CD4-positive, alpha-beta T cell treated with Interleukin-12 subunit alpha and Interleukin-12 subunit beta, for 1 hour (primary cell): ENCODE measurements at places on chromosomes 4 and X.
A peak's percentile ranks its signal among the peaks of the same experiment; 100 is the strongest.

DNA sequence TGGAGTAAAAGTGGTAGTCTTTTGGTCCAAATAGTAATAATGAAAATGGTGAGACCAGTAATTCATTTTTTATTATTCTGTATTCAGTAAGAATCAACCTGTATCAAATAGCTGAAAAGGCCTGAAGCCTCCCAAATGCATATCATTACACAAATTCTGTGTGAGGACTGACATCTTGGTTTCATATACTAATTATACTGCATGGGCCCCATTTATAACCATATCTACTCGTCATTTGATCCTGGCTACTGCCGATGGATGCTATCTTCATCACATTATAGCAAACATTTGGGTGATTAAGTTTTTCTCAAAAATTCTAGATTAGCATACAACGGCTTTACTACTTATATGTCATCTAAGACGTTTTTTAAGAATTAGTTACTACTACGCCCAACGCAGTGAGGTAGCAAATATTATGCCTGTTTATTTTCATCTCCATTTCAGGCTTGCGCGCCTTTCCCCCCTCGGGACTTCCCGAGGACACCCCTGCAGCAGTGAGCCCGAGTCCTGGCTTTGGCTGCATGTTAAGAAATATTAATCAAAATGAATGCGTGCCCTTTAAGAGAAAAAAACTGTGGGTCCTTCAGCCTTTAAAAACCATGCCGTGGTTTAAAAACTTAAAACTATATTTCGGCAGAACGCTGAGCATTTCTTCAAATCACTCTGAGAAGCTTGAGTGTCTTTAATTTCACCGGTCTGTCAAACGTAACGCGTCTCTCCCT lies 814 bp upstream of the MMAA start:
- peak; percentile 44 for DNase-seq

DNA sequence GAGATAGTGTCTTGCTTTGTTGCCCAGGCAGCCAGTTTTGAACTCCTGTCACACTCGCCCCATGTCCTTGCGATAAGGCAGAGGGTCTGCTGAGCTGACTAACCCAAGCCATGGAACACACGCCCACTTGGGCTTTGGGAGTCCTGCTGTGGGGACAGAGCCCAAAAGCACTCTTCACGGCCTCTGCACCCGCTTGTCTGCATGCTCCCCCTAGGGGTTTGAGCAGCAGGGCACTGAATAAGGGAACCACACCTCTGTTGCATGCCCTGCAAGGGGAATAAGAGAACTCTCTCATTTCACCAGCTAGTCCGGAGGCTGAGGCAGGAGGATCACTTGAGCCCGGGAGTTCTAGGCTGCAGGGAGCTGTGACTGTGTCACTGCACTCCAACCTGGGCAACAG lies 166.0 kb downstream of the STAG2 start:
- DNase-seq: no peak

GRCh38 chrX:83916525-83916924 lies 55.6 kb downstream of the CYLC1 start:
- no peak for DNase-seq

GRCh38 chr4:10091531-10092181 lies 24.9 kb downstream of the WDR1 start:
- DNase-seq: no peak

DNA sequence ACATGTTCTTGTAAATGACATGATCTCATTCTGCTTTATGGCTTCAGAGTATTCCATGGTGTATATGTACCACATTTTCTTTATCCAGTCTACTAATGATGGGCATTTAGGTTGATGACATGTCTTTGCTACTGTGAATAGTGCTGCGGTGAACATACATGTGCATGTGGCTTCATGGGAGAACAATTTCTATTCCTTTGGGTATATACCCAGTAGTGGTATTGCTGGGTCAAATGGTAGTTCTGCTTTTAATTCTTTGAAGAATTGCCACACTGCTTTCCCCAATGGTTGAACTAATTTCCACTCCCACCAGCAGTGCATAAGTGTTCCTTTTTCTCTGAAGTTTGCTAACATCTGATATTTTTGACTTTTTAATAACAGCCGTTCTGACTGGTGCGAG lies 1080.3 kb downstream of the CCSER1 start:
- no peak for DNase-seq

DNA sequence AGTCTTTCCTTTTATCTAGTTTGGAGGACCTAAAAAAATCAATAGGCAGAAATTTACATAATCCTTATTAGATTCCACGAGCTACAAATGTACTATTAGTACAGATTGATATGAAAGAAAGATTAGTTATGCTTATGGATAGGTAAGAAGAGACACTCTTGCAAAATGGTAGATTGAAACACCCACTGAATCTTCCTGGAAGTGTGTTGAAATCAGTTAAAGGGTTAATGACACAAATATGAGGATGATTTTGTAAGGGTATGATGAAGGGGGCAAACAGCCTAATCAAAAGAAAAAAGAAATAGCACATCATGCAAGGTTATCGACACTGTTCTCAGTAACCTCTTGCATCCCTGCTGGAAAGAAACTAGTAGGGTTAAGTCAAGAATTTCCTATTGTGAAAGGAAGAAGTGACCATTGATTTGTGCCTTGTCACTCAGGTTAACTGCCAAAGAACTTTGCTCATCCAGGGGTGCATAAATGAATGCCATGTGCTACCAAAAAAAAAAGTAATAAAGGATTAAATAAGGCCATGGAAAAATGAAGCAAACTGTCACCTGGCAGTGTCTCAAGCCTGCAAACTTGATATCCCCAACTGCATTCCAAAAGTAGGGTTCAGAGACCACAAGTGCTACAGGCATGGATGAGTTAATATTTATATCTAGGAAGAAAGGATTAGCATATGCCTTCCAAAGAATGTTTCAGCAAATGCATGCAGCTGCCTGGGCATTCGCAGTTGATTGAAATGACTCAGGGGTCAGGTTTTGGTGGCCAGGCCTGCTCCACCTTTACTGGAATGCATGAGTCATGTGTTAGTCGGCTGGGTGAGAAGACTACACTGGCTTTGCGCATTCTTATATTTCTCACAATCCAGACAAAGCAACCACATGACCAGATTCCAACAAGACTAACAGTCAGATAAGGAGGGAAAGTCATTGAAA lies 78.3 kb upstream of the ATXN3L start:
- DNase-seq: no peak

DNA sequence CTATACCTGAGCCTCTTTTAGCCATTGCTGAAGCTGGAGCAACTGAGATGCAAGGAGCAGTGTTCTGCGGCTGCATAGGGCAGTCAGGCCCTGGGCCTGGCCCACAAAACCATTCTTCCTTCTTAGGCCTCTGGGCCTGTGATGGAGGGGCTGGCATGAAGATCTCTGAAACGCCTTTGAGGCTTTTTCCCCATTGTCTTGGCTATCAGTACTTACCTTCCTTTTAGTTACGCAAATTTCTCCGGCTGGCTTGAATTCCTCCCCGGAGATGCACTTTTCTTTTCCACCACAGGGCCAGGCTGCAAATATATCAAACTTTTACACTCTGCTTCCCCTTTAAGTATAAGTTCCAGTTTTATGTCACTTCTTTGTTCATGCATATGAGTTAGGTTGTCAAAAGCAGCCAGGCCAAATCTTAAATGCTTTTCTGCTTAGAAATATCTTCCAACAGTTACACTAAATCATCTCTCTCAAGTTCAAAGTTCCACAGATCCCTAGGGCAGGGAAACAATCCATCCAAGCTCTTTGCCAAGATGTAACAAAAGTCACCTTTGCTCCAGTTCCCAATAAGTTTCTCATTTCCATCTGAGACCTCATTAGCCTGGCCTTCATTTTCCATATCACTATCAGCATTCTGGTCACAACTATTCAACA lies 194.4 kb upstream of the PCDH7 start:
- DNase-seq: no peak

GRCh38 chr4:19402581-19403065 lies 849.1 kb upstream of the SLIT2 start:
- no peak for DNase-seq

GRCh38 chr4:148162991-148163390 lies 279.2 kb downstream of the NR3C2 start:
- no peak for DNase-seq

- no peak for DNase-seq
These were observed 149.3 kb upstream of the FABP2 start for GRCh38 chr4:119471259-119471658.

DNA sequence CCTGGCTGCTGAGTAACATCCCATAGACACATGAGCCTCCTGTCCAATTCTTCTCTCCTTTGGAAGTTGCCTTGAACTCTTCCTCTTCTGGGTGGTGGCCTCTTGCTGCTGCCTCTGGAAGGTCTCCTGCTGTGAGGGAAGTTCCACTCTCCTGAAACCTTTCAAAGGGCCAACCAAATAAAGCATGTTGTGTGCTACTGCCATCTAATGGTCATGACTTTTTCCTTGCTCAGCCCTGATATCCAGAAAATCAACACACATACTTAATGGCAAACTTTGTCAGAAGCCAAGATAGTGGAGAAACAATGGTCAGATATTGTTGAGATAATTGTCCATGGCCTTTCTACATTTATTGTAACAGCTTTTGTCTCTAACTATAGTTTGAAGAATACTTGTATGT lies 19.1 kb upstream of the ZXDA start:
- DNase-seq: peak; percentile 16

GRCh38 chrX:124455966-124456365 lies 109.6 kb downstream of the SH2D1A start:
- no peak for DNase-seq

GRCh38 chr4:153466081-153466948 lies at the start of gene TMEM131L:
Gene TMEM131L, plus strand, starts transcription at chr4:153466360. Its CDS starts 38 bp downstream, at chr4:153466398.
- DNase-seq: peak; percentile 83

DNA sequence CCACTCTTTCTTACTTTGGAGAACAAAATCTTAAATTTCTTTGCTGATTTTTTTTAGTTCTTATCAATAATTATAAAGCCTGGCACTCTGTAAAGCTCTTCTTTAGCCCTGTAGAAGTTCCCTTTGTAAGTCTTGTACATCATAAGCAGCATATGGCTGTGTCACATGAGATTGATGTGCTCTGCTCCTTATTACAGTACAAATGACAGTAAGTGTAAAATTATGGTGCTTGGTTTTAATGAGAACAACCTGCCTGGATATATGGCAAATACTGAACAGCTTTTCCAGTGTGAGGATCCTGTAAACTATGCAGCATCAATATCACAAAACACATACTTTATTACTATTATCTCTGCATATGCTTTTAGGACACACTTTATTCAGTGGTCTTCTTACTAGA lies 145.9 kb upstream of the GNPDA2 start:
- DNase-seq: no peak

- no peak for DNase-seq
These were observed 21.0 kb downstream of the MAN2B2 start for GRCh38 chr4:6595897-6596537.

DNA sequence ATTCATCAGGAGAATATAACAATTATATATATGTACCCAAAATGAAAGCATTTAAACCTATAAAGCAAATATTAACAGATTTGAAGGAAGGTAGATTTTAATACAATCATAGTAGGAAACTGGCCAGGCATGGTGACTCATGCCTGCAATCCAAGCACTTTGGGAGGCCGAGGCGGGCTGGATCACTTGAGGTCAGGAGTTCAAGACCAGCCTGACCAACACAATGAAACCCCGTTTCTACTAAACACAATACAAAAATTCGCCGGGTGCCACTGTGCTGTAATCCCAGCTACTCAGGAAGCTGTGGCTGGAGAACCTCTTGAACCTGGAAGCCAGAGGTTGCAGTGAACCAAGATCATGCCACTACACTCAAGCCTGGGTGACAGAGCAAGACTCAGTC lies 118.3 kb downstream of the KCNIP4 start:
- DNase-seq: no peak

- no peak for DNase-seq
These were observed 65.0 kb upstream of the MSX1 start for GRCh38 chr4:4794421-4794820.

DNA sequence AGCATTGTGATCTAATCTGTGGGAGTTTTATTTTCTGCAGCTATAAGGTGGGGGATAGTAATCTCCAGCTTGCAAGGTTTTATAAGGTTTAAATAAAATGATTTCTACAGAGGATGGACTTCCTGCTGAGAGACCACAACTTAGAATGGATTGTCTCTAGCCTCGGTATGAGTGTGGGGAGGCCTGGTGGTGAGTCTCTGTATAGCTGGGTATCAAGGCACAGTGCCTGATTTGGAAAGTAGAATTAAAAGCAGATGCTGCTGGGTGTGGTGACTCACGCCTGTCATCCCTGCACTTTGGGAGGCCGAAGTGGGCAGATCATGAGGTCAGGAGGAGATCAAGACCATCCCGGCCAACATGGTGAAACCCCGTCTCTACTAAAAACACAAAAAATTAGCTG lies 162.0 kb upstream of the GATB start:
- no peak for DNase-seq

DNA sequence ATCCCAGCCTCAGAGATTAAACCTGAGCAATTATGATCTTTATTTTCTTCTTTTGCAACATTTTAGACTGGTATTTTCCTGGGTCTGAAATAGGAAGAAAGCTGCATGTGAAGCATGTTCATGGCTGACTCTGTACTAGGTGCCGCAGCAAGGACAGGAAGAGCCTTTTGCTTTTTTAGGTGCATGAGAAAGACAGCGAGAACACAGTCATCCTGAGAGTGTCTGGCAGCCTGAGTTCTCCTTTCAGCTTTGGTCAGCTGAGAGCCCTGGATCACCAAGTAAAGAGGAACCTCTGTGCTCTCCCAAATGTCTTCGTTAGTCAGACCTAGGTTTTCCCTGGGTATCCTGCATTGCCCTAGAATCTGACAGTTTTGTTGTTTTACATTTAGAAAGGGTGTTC lies 29.8 kb downstream of the FAM149A start:
- DNase-seq: no peak

DNA sequence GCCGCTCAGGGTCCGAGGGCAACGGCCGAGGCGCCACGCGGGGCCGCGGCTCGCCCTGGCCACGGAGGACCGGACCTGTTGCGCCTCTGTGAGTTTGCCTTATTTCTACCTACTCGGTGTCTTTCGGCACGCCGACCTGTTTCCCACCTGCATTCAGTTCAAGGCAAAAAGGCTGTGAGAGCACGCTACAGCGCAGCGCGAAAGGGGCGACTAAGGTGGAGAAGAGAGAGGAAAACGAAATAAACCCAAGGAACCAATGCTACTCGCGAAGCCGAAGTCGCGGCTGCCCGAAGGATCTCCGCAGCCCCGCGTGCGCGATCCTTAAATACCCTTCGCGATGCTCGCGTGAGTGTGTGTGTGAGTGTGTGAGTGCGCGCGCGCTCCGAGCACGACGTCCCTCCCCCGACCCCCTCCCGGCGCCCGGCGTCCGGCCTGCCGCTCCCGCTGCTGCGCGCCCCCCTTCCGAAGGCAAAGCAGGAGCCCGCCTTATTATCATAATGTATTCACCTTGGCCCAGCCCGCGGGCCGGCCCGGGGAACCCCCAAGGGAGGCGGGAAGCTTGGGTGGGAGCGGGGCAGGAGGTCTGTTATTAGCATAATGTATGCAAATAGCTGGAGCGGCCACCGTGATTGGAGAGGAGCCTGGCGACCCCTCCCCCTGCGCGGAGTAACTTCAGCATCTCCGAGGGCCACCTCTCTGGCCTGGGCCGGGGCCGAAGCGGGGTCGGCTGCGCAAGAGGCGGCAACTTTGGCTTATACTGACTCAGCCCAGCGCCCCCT lies at the start of gene COL25A1:
COL25A1 (minus strand) TSS at position 298 of the 779 bp plus-strand sequence.
- peak; percentile 35 for DNase-seq

- no peak for DNase-seq
These were observed 34.3 kb upstream of the ANTXR2 start for GRCh38 chr4:80107374-80107773.

- no peak for DNase-seq
These were observed 21.2 kb downstream of the KLF3 start for GRCh38 chr4:38684951-38685844.

GRCh38 chr4:15690020-15690809 lies 8.6 kb downstream of the FAM200B start:
- DNase-seq: no peak
